NCI-H1930 (cell line): ENCODE measurements at places on chromosomes 1 and 21.

GRCh38 chr21:31090376-31090775 is 52.1 kb upstream of the KRTAP19-8 start:
- no peak for DNase-seq

GRCh38 chr1:58576325-58576726 is 726 bp downstream of the TACSTD2 start:
- DNase-seq, result no peak

DNA sequence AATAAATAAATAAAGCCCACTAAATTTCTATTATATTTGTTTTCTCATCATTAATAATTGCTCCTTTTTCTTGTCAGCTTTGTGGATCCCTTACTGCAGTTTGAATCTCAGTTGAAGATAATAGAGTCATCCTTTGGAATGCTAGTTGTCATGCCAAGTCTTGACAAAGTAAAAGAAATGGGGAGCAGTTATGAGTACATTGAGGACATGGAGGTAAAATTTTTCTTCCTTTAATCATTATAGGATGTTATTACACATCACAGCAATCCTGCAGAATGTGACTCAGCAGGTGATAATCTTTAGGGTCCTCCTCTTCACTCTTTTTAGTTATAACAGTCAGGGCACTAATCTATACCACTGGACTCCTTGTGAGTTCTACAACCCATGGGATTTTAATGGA is 24.1 kb downstream of the MROH9 start:
- no peak for DNase-seq

DNA sequence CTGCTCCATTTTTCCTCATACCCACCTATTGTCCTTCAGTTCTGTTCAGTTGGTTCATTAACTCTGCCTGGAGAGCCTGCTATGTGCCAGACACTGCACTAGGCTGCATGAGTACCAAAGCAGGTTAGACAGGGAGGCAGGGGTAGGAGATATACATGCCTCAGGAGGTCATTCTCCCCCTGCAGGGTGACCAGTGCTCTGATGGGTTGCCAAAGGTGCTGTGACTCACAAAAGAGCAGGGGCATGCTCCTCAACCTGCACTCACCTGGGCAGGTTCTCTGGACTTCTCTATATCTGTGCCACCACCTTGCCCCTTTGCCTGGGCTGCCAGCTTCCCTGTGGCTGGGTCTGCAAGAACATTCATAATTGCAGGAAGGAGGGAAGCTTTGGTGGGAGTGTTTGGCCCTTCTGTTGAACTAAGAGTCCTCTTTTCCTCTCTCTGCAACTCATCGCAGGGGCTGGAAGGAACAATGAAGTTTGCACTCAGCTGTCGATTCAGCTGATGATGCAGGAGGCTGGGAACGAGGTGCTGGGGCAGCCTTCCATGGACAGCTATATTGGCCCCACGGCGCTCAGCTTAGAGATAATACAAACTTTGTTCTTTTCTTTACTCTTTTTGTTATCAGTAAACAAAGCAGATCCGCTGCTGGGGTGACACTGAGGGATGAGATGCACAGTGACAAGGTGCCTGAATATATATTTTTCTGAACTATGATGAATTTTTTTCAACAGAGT is 356.4 kb upstream of the PLXNA2 start:
- DNase-seq, result no peak

GRCh38 chr1:31145648-31146047 is 80.1 kb upstream of the PUM1 start:
- DNase-seq, result no peak

GRCh38 chr1:25096307-25097150 is 135.8 kb downstream of the SYF2 start:
- no peak for DNase-seq

DNA sequence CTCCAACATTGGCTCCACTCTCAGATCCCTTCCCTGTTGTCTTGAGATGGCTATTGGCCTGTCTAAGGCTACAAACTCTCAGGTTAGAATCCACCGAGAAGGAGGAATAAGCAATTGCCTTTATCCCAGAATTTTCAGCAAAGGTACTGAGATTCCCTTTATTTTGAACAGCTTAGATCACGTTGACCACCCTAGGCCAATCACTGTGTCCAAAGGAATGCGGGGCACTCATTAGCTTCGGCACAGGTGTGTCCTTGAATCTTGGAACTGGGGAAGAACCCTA is 6.9 kb downstream of the S100A11 start:
- DNase-seq, result no peak

DNA sequence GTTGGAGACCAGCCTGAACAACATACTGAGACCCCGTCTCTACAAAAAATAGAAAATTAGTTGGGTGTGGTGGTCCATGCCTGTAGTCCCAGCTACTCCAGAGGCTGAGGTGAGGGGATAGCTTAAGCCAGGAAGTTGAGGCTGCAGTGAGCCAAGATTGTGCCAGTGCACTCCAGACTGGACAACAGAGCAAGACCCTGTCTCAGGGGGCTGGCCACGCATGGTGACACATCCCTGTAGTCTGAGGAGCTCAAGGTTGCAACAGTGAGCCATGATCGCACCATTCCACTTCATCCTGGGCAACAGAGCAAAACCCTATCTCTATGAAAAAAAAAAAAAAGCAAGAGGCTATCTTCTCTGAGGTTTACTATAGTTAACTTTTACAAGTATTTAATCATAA is 12.7 kb upstream of the UBE4B start:
- DNase-seq, result no peak

DNA sequence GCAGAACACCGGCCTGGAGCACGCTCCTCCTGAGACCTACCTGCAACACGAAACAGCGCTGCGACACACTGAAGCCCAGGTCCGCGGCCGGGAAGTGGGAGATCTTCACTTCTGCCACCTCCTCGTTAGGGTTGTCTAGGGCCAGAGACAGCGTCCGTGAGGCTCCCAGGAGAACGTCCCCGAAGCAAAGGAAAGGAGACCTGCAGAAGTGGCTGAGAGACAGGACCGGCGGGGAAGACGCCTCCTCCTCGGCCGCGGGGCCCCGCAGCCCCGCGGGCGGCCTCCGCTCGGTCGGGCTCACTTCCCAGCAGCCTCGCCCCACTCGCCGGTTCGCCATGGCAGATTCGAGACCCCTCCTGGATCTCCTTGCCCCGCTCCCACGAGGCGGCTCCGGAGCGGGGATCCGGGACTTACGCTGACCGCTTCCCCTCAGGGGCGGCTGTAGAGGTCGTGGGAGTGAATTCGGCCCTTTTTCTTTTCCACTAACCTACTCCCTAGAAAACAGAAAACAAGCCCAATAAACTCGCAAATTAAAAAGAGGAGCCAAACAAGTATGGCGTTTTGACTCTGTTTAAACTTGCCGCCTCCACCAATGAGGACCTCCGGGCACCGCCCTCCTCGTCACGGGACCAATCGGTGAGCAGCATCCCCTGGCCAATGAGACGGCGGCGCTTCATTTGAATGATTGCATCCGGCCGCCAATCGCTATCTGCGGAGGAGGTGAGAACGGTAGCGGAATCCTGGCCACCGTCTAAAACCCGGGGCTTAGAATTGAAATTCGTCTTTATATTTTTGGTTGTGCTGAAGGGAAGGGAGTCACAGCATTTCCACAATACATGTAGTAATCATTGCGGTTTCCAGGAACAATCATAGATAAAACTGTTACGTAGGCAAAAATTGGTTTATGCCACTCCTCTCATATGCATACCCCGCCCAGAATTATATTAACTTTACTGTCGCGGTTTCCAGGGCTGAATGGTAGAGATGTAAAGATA is at the start of gene ASPM:
Gene ASPM (minus strand): TSS at position 569 of the 995 bp plus-strand sequence. CDS start 232 bp downstream, at position 337.
- DNase-seq, result peak; percentile 90

DNA sequence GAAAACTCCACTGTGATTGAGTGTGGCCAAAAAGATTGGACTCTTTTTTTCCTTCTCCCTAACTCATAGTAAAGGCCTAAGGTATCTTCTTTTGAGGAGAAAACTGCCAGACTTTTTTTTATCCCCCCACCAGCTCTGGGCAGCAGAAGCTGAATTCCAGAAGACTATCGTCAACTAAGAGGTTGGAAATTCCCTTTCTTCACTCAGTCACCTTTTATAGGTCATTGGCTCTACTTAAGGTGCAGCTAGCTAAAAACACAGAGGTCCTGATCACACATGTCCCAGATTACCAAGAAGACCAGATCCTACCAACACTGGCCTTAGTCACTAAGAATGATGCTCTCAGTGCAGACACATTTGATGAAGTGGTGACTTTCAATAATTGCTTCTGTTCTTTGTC is 1441.2 kb downstream of the PLA2G4A start:
- no peak for DNase-seq

- peak; percentile 12 for DNase-seq
Measured at GRCh38 chr1:74771913-74772515, 39.1 kb downstream of the TYW3 start.

GRCh38 chr1:233211595-233211994 is 83.9 kb downstream of the PCNX2 start:
- DNase-seq, result no peak

- DNase-seq, result no peak
Measured at GRCh38 chr1:205986292-205986691, 16.9 kb downstream of the RAB7B start.

GRCh38 chr1:54643736-54644135 is 2.1 kb downstream of the MROH7 start:
- DNase-seq, result no peak

DNA sequence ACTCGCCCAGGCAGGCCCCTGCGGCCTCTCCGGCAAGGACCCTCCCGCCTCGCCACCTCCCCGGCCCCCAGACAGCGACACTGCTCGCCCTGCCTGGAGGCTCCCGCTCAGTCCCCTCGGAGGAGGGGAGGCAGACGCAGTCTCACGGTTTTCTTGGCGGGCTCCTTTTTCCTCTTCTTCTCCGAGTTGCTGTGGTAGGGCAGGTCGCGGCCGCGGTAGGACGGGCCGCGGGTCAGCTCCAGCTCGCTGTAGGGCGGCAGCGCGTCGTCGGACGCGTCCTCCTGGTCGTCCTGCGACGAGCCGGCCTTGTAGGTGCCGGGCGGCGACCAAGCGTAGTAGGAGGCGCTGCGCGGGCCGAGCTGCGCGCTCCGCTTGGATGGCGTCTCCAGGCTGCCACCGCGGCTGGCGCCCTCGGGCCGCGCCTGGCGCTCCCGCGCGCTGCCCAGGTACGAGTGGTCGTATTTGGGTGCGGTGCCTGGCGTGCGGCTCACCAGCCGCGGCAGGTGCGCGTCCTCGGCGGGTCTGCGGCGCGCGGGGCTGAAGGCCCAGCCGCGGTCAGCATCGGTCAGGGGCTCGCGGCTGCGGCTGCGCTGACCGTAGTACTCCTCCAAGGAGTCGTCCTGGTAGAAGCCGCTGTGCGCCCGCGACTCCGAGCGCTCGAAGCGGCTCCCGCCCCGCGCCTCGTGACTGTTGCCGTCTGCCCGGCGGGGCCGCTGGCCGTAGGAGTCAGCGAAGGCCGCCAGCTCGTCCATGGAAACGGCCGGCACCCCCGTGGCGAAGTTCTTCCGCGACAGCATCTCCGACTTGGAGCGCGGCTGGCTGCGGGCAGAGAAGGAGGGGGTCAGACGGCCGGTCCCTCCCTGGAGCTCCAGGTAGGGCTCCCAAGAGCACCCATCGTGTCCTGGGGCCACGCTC is 44.8 kb upstream of the TADA1 start:
- no peak for DNase-seq

GRCh38 chr1:84959294-84959693 is 37.6 kb downstream of the MCOLN2 start:
- DNase-seq, result no peak

GRCh38 chr1:94468708-94469107 is 50.5 kb downstream of the ABCD3 start:
- DNase-seq, result no peak

- DNase-seq, result no peak
Measured at GRCh38 chr1:92299477-92300150, 755 bp downstream of the RPAP2 start.

GRCh38 chr1:161848676-161849075 is 82.6 kb downstream of the ATF6 start:
- DNase-seq, result no peak
